Memory B cell (primary cell): ENCODE measurements at places on chromosomes 7 and 10.

DNA sequence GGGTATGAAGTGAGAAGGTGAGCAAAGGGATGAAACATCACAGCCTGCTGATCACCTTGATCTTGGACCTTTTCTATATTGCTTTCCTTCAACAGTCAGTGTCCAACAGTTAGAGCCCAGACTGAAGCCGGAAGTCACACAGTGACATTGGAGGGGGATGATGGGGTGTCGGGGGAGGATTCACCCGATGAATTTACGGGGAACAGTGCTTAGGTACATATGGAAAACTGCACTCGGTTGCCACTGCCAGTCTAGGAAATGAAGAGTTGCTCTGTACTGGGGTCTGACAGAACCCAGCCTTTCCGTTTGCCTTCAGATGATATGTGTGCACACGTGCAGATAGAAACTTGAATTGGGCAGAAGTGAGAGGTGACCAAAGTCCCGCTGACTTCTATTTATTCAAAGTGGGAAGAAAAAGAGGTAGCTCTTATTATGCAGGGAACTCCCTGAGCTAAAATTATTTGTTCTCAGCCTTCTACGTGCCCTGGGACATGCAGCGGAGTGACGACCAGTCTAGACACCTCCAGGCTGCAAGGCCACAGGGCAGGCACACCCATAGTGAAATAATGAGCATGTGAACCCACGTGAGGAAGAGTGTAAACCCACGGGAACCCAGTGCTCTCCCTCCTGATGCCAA, 107.2 kb upstream of the INHBA start:
- DNase-seq: no peak

- no peak for DNase-seq
These were observed 29.3 kb upstream of the ITGB8 start for GRCh38 chr7:20301311-20301939.

- DNase-seq: no peak
These were observed at the start of gene PLAC9 for GRCh38 chr10:80132299-80133139. Gene PLAC9, plus strand, starts transcription at chr10:80132730. Its CDS starts 33 bp downstream, at chr10:80132763.

DNA sequence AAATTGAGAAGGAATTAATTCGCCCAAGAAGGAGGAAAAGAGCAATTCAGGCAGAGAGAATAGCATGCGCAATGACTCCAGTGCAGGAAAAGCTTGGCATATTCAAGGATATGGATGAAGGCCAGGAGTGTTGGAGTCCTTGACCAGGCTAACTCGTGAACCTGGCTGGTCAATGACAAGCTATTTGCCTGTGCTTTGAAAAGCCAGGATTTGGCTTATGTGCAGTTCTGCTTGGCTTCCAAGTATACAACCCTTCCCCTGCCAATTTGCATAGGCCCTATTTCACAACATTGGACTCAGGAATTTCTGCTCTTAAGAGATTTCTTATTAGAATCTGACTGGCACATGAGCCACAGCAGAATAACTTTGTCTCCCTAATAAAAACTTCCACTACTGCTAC, 72.3 kb upstream of the SP8 start:
- DNase-seq: no peak

GRCh38 chr10:121886997-121887622, 40.7 kb downstream of the ATE1 start:
- DNase-seq: peak; percentile 23

DNA sequence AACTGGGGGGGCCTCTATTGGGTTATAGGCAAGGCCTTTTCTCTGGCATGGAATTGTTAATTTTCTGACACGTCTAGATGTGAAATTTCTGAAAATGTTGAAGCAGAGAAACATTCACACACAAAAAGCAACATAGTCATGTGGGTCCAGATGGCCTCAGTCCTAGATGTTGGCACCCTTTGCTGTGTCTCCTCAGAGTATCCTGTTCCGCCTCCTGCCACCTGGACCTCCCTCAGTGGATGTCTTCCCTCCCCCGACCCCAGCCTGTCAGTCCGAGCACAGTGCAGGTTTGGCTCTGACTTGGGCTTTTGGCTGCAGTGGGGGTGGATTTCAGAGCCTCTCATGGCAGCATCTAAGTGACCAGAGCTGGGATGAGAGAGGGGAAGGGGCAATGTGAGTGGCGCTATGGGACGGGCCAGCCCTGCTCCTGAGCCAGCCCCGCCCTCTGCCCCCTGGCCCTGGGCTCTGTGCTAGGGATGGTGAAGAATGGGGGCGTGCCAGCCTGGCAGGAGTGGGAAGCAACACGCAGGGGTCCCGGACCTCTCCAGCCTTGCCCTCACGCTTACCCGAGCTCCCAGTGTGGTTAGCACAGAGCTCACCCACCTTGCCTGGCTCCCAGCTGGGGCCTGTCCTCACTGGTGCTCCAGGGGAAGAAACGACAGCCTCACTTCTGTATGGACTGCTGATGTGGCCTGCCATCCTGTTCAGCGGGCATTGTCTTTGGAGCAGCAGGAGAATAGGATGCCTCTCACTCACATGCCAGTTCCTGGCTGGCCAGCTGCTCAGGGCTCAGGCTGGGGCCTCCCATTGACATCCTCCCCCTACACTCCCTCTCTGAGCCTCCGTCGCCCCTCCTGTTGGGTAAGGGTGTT, 6.2 kb downstream of the ATP6V0E2 start:
- no peak for DNase-seq

DNA sequence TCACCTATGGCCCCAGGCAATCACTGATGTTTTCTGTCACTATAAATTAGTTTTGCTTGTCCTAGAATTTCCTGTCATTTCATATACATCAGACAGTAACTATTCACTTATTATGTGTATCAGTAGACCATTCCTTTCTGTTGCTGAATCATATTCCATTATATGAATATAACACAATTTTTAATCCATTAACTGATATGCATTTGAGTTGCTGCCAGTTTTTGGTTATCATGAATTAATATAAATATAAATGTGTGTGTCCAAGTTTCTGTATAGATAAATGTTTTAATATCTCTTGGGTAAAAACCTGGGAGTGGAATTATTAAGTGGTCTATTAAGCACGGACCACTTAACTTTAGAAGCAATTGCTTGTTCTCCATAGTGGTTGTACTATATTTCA, 143.8 kb downstream of the ZNF438 start:
- DNase-seq: no peak

DNA sequence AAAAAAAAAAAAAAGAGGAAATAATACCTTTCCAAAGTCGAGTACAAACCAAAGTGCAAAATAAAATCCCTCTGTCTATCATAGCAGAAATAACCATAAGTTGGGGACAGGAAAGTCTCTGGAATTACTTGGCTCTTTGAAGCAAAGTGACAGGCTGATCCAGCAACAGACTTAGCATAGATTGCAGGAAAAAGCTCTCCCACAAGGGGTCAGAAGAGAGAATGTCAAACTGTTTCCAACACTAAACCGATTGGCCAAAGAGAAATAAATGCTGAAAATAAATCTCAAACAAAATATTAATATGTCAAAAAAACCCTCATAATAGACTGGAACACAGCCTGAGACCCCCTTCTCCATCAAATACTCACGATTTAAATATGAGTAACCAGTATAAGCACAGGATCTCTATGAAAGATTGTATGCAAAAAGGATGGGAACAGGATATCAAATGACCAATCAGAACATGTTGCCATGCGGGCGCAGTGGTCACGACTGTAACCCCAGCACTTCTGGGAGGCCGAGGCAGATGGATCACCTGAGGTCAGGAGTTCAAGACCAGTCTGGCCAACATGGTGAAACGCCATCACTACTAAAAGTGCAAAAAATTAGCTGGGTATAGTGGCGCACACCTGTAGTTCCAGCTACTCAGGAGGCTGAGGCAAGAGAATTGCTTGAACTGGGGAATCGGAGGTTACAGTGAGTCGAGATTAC, 1000.7 kb upstream of the LRRN3 start:
- no peak for DNase-seq

DNA sequence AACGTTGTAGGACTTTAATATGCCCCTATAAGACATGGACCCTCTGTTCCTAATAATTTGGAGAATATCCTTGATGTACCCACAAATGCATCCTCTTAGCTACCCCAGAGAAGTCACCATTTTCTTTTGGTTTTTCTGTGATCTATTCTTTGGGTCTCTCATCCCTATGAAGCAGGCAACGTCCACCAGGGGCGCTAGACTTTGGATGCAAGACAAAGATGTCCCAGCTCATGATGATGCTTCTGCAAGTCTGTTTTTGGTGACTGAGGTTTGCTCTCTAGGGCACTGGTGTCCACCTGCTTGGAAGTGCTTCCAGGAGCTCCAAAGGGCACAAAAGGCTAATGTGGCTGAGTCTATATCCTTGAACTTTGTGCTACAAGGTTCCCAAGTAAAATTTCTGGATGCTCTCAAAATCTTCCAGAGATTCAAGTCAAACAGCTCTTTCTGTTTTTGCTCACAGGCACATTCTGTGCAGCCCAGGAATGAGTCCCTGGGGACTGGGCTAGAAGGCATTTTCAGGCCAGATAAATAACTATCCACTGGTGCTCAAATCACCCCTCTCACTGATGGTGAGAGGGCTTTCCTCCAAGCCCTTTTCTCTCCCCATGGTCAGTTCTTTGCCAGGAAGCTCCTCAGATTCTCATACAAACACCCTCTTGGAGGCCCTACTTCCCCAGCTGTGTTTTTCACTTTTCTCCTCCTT, 166.4 kb downstream of the C7orf25 start:
- no peak for DNase-seq

DNA sequence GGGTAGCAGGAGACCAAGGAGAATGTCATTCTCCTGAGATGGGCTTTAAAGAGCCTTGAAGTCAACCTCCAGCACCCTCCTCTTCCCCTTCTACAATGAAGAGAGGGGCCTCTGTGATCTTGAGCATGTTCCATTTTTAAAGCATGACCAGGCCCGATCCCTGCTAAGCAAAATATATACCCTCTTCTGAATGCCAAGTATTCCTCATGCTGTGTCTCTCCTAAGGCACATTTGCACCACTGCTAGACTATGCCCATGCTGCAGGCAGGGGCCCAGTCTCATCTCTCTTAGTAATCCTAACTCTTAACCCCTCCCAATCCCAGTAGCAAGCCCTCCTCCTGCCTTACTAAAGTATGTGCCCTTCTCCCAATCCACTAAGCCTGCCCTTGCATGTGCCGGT, 18.4 kb downstream of the SORBS1 start:
- no peak for DNase-seq

GRCh38 chr7:129161524-129162225, 17.2 kb downstream of the TSPAN33 start:
- DNase-seq: no peak

- DNase-seq: no peak
These were observed 57.6 kb upstream of the MDFIC start for GRCh38 chr7:114864278-114864677.
